Stimulated activated CD8-positive, alpha-beta memory T cell treated with anti-CD3 and anti-CD28 coated beads, Interleukin-4, amount 100 ng/mL, for 1 hour (primary cell): ENCODE measurements at places on chromosomes 3 and 15.

GRCh38 chr3:136332776-136333175, 82.6 kb downstream of the PCCB start:
- no peak for DNase-seq

- DNase-seq, result no peak
Measured at GRCh38 chr15:79450648-79451047, 18.5 kb downstream of the MINAR1 start.

DNA sequence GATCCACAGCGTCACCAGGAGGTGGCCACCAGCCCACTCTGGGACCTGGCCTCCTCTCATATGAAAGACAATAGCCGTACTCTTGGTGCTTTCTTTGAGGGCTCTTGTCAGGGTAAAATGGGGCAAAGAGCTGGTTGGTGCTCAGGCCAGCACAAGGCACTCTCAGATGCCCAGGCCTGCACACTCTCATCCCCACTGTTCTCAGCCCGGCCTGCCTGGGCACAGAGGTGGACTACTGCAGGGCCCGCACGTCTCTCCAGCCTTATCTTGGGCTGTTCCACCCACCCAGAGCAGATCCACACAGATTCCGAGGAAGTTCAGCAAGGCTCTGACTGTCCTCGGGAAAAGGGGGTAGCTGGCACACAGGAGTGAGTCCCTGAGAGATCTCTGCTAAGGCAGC, 122.8 kb upstream of the PRR20G start:
- DNase-seq, result no peak

DNA sequence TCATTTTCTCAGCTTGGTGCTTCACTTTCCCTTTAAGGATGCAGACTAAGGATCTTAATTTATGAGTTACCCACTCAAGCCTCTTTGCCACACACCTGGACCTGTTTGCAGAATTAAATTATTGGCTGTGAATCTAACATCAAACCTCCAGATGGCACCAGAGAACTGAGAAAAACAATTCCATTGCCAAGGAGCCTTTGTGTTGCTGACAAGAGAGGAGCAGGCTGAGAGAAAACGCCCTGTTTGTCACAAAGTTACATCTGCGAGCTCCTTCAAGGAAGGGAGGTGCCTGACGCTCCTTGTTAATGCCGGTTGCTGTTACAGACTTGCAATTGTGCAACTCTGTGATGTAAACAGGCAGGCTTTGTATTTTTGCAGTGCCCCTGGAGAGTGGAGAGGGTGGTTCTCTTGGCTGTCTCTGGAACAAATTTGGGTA, 36.3 kb upstream of the TMC3 start:
- DNase-seq, result no peak

DNA sequence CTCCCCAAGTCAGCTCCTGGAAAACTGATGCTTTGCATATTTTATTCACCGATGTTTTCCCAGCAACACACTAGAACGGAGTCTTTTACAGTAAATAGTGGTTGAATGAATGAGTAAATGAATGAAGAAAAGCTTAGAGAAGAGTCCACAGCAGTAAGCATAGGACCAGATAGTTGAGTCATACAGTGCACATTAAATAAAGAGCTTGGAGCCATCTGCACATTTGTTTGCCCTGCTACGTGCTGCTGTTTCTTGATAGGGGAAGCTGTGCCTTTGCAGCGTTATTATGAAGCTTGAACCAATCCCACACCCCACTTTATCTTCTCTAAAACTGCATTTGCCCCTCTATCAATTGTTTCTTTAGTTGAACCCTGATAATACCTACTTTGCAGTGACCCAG, 1.2 kb downstream of the FAM98B start:
- no peak for DNase-seq

GRCh38 chr3:177463863-177464262, 266.6 kb upstream of the TBL1XR1 start:
- no peak for DNase-seq

- DNase-seq, result no peak
Measured at GRCh38 chr15:92599394-92599970, 56.1 kb downstream of the FAM174B start.

DNA sequence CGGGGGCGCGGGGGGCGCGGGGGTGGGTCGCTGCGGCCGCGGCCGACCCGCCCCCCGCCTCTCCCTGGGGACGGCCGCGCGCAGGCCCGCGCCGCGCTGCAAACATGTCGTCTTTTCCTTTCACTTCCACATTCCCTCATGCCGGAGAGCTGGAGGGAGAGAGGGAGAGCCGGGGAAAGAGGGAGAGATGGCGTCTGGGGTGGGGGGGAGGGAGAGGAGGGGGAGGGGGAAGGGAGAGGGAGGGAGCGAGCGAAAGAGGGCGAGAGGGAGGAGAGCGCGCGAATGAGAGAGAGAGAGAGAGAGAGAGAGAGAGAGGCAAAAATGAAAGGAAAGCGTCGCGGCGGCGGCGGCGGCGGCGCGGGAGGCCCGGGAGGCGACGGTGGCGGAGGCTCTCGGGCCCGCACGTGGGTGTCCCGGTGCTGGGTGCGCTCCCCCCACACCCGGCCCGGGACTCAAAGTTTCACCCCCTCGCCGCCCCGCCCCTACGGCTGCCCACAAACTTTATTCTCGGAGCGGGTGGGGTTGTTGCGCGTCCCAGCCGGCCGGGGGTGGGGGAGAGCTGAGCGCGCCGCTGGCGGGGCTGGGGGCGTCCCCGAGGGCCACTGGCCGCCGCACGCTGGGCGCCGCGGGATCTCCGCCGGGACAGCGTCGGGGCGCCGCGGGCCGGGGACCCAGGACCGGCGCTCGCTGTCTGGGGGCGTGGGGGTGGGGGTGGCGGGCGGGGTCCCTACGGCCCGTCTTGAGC, 731 bp downstream of the ZNF710 start:
- no peak for DNase-seq
